T-helper 17 cell (primary cell): ENCODE measurements at places on chromosomes 11 and 22. TPM values are rescaled to one million over a fixed set of nuclear protein-coding genes. Genes with fewer than 3 reads are reported as not detected.

Gene EP300
- 168 TPM for total RNA-seq

DNA sequence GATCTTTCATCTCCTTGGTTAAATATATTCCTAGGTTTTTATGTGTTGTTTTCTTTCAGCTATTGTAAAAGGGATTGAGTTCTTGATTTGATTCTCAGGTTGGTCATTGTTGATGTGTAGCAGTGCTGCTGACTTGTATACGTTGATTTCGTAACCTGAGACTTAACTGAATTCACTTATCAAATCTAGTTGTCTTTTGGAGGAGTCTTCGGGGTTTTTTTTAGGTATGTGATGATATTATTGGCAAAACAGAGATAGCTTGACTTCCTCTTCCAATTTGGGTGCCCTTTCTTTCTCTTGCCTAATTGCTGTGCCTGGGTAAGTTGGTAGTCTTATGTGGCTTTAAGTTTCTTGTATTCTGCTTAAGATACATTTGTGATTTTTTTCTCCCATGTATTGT lies 52.8 kb downstream of the CBL start:
- no peak for DNase-seq
- peak overlapping the region; percentile 9 for H3K4me3 ChIP-seq
- H3K27me3 ChIP-seq, result no peaks in the 10 kb centered on the region
- H3K36me3 ChIP-seq, result peaks cover 7% of the 10 kb centered on the region

DNA sequence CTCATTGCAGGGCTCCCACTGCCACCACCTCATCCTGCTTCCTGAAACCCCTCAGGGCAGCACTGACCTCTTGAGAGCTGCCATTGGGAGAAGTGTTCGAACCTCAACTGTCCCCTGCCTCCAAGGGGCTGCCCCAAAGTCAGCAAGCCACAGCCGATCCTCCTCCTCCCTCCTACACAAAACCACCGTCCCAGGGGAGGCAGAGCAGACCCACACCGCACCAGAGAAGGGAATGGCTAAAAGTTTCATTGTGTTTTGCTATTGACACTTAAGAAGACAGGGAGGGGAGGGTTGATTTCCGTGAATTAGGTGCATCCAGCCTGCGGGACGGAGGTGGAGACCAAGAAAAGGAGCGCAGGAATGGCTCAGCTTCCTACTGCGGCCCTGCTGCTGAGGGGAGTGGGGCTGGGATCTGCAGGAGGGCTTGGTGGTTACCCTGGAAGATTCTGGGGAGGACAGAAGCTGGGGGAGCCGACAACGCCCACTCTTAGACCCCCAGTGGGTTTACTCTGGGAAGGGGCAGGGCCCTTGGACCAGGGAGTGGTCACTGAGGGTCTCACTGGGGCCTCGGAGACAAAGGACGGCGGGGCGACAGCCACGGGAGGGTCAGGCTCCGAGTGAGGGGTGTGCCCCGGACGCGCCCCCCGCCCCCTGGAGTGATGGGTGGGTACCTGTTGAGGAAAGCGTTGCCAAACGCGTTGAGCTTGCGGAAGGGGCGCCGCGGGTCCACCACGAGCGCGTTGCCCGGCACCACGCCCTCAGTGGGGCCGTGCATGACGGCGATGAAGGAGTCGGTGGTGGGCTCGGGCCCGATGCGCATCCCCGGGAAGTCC lies 815 bp downstream of the EHD1 start:
- peak overlapping the region; percentile 97 for H3K27ac ChIP-seq
- no peaks in the 10 kb centered on the region for H3K27me3 ChIP-seq
- peaks cover 70% of the 10 kb centered on the region for H3K4me1 ChIP-seq
- peaks cover 10% of the 10 kb centered on the region for H3K36me3 ChIP-seq
- DNase-seq, result no peak

GRCh38 chr11:57158180-57158579 lies 23.6 kb upstream of the LRRC55 start:
- no peaks in the 10 kb centered on the region for H3K36me3 ChIP-seq
- no peaks in the 10 kb centered on the region for H3K4me1 ChIP-seq

DNA sequence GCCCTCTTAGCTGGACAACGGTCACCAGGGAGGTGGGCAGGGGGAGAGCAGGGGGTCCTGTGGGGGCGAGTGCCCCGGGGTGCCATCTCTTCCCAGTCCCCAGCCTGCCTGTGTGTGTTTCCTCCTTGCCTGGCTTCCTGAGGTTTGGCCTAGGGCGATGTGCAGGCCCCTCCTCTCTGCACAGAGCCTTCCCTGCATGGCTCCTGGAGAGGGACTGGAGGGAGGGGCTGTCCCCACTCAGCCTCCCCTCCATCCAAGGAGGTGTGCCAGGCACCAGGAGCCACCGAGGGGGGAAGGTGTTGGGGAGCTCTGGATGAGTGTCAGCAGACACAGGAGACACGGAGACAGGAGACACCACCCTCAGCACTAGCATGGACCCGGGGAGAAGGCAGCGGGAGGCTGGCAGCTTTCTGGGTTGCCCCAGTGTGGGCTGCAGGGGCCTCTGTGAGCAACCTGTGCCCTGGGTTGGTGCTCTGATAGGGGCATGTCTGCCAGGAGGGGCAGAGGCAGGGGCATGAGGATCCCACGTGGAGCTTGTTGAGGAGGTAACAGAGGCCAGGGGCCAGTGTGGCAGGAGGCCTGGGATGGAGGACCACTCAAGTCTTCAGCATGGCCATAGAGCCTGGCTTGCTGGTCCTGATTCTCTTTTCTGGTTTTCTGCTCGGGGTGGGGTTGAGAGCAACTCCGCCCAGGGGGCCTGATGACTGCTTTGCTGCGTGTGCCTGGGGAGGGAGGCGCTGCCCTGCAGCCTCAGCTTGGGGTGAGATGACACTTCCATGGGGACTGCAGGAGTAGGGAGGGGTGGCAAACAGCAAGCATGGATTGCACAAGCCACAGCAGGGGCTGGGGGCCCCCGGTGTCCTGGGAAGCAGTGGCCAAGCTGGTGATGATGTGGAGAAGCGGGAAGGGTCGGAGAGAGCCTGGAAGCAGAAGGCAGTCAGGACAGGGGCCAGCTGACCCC lies 78.8 kb downstream of the ST3GAL4 start:
- no peaks in the 10 kb centered on the region for H3K4me1 ChIP-seq
- no peak overlapping the region for H3K27ac ChIP-seq
- H3K27me3 ChIP-seq, result no peaks in the 10 kb centered on the region
- DNase-seq, result no peak
